ENCODE measurements at places on chromosomes 12 and 14.

DNA sequence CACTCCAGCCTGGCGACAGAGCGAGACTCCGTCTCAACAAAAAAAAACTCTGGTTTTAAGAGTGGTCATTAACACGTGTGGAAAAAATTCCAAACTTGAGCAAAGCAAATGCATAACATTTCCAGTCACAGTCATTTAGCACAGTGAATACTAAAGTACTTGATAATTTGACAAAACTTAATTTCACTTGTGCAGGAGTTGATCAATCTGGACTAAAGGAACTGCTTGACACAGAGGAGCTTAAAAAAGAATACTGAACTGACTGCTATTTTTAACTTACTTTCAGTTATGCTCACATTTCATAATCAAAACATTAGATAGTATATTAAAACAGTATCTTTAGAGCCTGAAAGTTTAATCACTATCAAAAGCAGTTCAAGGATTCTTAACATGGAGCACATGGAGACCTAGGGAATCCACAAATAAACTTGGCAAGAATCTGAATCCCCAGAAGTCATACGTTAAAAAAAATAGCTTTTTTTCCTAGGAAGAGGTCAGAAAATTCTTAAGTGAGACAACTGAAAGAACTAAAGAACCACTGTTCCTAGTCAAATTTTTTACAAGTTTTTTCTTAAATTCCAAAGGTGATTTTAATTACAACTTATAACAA lies 7.4 kb downstream of the UBE2N start:
- H3K4me3 ChIP-seq, result no peak overlapping the region
- H3K4me1 ChIP-seq, result no peaks in the 10 kb centered on the region
- H3K27ac ChIP-seq, result no peak overlapping the region
- no peaks in the 10 kb centered on the region for H3K36me3 ChIP-seq
- DNase-seq, result no peak

DNA sequence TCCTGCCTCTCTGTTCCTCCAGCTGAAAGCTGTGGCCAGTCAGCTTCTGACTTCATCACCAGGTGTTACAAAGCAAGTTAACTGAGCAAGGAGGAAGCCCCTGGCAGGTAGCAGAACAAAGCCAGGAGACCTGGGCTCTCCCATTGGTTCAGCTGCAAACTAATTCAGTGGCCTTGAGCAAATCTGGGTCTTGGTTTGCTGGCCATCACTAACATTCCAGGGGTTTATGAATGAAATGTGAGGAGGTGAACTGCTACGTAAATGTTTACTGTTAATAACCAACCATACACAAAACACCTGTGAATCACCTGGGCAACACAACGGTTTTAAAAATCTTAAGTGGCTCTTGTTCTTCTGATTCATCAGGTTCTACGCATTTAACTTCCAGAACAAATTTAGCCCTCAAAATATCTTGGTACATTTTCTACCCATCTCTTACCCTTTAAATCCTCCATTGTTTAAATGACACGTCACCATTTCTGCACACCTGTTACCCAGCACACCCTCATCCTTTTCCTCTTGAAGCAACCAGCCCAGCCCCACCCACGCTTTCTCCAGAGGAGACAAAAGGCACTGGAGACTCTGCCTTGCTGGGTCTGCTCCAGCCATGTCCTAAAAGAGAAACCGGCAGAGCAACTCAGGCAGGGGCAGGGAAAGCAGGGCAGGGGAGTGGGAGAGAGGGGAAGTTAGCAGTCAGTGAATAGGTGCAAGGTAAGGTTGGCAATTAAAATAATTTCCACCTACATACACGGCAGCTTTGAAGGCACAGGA lies 49.3 kb upstream of the TSPAN11 start:
- no peaks in the 10 kb centered on the region for H3K36me3 ChIP-seq
- H3K4me3 ChIP-seq, result no peak overlapping the region
- H3K4me1 ChIP-seq, result no peaks in the 10 kb centered on the region
- no peak for DNase-seq
- H3K27me3 ChIP-seq, result no peaks in the 10 kb centered on the region

- no peaks in the 10 kb centered on the region for H3K27me3 ChIP-seq
- no peaks in the 10 kb centered on the region for H3K4me1 ChIP-seq
- no peak overlapping the region for H3K27ac ChIP-seq
- DNase-seq, result no peak
- no peaks in the 10 kb centered on the region for H3K36me3 ChIP-seq
Observed at GRCh38 chr12:2750185-2750584, 44.6 kb upstream of the FKBP4 start.

DNA sequence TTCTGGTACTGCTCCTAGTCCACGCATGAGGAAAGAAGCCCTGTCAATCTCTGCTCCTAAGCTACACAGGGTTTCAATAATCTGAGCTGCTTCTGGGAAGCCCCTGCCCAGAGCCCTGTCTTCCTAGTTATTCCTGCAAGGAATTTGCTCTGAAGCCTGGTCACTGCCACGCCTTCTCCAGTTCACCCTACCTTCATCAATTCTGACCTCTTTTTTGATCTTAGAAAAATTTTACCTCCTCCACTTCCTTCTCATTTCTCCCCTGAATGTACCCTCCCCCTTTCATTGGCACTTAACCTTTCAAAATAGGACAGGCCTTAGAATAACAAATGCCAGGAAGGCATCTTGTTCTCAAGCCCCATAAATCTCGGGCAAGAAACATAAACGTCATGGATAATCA lies 14.9 kb upstream of the LRRK2 start:
- H3K4me1 ChIP-seq, result no peaks in the 10 kb centered on the region
- no peaks in the 10 kb centered on the region for H3K27me3 ChIP-seq
- H3K27ac ChIP-seq, result no peak overlapping the region
- H3K4me3 ChIP-seq, result no peak overlapping the region
- no peak for DNase-seq
- no peaks in the 10 kb centered on the region for H3K36me3 ChIP-seq

GRCh38 chr12:61546296-61546695 lies 713.9 kb upstream of the USP15 start:
- no peak overlapping the region for H3K4me3 ChIP-seq
- no peaks in the 10 kb centered on the region for H3K27me3 ChIP-seq
- H3K4me1 ChIP-seq, result no peaks in the 10 kb centered on the region
- no peak for DNase-seq
- no peaks in the 10 kb centered on the region for H3K36me3 ChIP-seq
- H3K27ac ChIP-seq, result no peak overlapping the region

DNA sequence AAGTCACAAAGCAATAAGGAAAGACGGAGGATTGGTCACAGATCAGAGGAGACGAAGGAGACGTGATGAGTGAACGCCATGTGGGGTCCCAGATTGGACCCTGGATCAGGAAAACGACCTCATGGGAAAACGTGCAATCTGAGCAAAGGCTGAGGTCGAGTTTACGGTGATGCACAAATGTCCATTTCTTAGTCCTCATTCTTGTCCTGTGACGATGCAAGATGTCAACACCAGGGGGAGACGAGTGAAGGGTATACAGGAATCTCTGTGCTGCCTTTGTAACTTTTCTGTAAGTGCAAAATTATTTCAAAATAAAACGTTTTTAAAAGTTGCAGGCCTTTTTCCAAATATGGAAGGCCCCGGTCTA lies 329.8 kb downstream of the MED13L start:
- H3K27me3 ChIP-seq, result no peaks in the 10 kb centered on the region
- no peak overlapping the region for H3K4me3 ChIP-seq
- no peak overlapping the region for H3K27ac ChIP-seq
- no peaks in the 10 kb centered on the region for H3K36me3 ChIP-seq

DNA sequence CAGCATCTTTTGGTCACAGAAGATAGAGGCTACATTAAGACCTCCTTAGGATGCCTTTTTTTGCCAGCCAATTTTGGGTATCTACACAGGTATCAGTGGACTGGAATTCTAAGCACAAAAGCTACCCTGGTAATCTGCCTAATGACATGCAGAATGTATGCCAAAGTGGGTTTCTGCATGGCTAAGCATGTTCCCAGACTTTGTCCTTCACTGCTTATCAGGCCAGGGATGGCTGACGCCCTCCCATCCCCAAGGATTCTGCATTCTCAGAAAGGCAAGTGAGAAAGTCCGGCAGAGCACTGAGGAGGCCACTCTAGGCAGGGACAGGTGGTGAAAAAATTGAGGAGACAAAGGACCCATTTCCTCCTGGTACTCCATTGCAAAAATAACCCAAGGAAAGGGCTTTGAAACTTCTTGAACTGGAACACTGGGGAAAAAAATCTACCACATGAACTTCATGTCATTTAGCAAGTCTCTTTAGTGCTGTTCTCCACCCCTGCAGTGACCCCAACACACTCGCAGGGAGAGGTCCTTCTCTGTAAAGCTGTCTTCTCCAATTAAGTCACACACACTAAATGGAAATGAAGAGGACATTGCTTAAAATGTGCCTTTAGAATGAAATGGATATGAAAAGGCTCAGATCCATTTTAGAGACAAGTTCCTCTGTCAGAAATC lies 91.7 kb upstream of the MAX start:
- no peaks in the 10 kb centered on the region for H3K4me1 ChIP-seq
- H3K4me3 ChIP-seq, result no peak overlapping the region
- H3K27ac ChIP-seq, result no peak overlapping the region
- H3K27me3 ChIP-seq, result no peaks in the 10 kb centered on the region
- H3K36me3 ChIP-seq, result no peaks in the 10 kb centered on the region
- no peak for DNase-seq

DNA sequence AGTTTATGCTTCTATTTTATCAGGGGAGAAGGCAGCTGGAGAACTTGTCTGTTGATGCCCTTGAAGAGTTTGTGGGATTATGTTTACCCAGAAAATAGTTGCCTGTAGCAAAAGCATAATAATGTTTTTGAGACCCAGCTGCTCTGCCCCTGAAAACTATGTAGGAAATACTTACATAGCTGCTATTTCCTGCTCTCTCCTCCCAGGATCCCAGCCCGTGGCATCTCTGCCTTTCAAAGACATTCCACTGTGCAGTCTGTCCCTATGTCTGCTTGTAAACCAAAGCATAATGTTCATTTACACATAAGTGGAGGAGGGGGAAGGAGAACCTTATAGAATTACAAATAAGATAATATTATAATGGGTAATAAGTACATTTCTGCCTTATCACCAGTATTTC lies 198.7 kb downstream of the SYT1 start:
- no peak overlapping the region for H3K4me3 ChIP-seq
- H3K27me3 ChIP-seq, result no peaks in the 10 kb centered on the region
- H3K4me1 ChIP-seq, result no peaks in the 10 kb centered on the region
- DNase-seq, result no peak
- H3K27ac ChIP-seq, result no peak overlapping the region
- H3K36me3 ChIP-seq, result no peaks in the 10 kb centered on the region

DNA sequence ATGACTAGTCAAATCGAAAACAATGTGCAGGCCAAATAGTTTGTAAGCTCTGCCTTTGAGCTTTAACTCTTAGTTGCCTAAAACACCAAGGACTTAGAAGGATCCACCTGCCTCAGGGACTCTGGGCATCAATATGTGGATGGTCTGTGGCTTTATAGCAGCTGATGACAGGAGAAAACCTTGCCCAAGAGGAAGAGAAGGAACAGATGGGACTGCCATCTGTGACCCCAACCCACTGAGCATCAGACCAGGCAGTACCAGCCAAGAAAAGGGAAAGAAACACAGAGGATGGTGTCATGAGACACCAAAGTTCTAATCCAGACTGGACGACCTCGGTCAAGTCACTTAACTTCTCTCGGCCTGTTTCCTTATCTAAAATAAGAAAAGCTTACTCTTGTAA lies 12.7 kb downstream of the TGFB3 start:
- H3K27ac ChIP-seq, result peak overlapping the region; percentile 68
- H3K4me3 ChIP-seq, result no peak overlapping the region
- no peaks in the 10 kb centered on the region for H3K4me1 ChIP-seq
- H3K27me3 ChIP-seq, result no peaks in the 10 kb centered on the region
- no peaks in the 10 kb centered on the region for H3K36me3 ChIP-seq
- no peak for DNase-seq

- no peaks in the 10 kb centered on the region for H3K36me3 ChIP-seq
- no peaks in the 10 kb centered on the region for H3K4me1 ChIP-seq
- H3K4me3 ChIP-seq, result no peak overlapping the region
- DNase-seq, result no peak
- no peak overlapping the region for H3K27ac ChIP-seq
Observed at GRCh38 chr12:16675438-16675837, 69.5 kb upstream of the LMO3 start.

DNA sequence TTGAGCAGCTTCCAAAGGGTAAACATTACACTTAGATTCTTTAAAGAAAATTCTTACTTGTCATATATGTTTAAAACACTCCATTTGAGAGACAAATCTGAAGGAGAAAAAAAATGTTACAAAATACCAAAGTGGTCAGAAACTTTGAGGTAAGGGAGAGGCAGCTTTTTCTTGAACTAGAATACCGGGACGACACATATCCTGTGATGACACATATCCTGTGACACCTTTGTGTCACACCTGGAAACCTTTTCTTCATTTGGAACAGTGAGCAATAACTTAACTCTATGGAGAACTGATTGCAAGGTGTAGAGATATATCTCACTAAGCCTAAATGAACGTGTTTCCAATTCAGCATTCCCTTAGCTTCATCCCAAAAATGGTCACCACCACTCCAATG lies 4.6 kb upstream of the GRIN2B start:
- no peak for DNase-seq
- H3K36me3 ChIP-seq, result no peaks in the 10 kb centered on the region
- H3K27me3 ChIP-seq, result no peaks in the 10 kb centered on the region
- H3K27ac ChIP-seq, result no peak overlapping the region

DNA sequence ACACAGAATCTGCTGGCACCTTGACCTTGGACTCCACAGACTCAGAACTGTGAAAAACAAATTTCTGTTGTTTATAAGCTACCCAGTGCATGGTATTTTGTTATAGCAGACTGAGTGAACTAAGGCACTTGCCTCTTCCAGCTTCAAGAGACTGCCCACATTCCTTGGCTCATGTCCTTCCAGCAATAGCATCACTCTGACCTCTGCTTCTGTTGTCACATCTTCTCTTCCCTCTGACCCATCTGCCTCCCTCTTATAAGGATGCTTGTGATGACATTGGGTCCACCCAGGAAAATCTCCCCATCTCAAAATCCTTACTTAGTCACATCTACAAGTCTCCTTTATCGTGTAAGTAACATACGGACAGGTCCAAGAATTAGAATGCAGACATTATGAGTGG lies 200.4 kb downstream of the PIK3C2G start:
- H3K27me3 ChIP-seq, result no peaks in the 10 kb centered on the region
- H3K27ac ChIP-seq, result peak overlapping the region; percentile 45
- H3K36me3 ChIP-seq, result no peaks in the 10 kb centered on the region

GRCh38 chr14:100067971-100068959 lies 3.0 kb downstream of the EVL start:
- H3K4me3 ChIP-seq, result peak overlapping the region; percentile 25
- peak overlapping the region; percentile 70 for H3K27ac ChIP-seq
- H3K36me3 ChIP-seq, result no peaks in the 10 kb centered on the region
